Left renal pelvis (tissue), 4 donors: ENCODE measurements at places on chromosomes 6 and 20.

- DNase-seq: no peak
These were observed 38.9 kb downstream of the STK35 start for GRCh38 chr20:2140561-2140960.

- no peak for DNase-seq
These were observed 232.1 kb upstream of the TENT5A start for GRCh38 chr6:81984599-81984998.

GRCh38 chr6:15775741-15776140 lies 112.9 kb upstream of the DTNBP1 start:
- no peak for DNase-seq

DNA sequence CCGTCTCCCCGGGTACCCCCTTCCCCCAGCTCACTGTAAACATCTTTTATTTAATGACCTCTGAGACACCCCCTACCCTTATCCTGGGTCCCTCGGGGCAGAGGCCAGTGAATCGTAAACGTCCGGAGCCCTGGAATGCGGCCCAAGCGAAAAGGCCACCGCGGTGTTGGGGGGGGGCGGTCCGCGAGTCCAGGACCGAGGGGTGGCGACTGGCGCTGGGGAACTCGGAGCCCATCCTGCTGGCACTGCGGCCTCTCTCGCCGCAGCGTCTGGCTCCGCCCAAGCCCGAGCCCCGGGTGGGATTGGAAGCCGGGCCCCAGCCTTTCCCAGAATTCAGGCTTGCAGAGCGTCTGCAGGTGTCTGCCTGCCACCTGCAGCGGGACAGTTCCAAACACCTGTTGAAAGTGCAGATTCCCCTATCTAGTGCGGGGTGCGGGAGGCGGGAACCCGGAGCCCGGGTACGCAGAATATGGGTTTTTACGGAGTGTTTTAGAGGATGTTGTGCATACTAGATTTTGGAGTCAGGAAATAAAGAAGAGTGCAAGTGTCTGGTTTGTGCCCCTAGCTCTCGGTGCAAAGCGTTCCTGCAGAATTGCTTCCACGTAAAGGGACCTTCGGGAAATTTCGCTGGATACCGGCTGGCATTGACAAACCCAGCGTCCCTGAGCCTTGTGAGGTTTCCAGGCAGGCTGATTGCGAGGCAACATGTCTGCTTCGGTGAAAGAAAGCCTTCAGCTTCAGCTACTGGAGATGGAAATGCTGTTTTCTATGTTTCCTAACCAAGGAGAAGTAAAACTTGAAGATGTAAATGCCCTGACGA lies 800 bp downstream of the RWDD2A start:
- no peak for DNase-seq

GRCh38 chr6:35797837-35798526 lies 859 bp upstream of the CLPS start:
- no peak for DNase-seq

- DNase-seq: no peak
These were observed 211.6 kb downstream of the SLC24A3 start for GRCh38 chr20:19423900-19424620.

DNA sequence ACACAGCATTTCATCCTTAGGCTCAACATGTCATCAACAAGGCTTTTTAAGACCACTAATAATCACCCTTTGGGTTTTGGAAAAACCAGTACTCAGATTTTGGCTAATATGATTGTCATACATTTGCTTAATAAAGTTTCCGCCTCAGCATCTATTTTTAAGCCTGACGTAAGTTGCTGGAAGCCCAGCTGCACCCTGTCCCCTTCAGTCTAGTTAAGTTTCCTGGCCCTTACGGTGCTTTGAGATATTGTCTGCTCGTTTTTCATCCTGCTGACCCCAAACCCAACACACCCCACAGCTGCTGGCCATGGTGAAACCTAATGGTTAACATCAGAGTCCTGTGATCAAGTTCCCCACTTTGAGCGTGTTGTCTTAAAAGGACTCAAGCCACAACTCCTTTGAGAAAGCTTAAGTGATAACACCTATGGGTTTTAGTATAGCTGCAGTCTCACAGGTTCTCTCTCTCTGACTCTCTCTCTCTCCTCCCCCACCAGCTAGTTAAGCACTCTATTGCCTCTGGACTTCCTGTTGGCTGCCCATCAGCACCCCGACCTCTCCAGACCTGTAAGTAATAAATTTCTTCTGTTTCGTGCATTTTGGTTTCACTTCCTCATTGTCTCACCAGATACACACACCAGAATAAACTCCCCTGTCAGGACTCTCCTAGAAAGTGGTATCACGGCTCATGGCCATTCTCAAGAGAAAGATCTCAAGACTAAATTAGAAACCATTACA lies 802.0 kb downstream of the C6orf118 start:
- peak; percentile 18 for DNase-seq

DNA sequence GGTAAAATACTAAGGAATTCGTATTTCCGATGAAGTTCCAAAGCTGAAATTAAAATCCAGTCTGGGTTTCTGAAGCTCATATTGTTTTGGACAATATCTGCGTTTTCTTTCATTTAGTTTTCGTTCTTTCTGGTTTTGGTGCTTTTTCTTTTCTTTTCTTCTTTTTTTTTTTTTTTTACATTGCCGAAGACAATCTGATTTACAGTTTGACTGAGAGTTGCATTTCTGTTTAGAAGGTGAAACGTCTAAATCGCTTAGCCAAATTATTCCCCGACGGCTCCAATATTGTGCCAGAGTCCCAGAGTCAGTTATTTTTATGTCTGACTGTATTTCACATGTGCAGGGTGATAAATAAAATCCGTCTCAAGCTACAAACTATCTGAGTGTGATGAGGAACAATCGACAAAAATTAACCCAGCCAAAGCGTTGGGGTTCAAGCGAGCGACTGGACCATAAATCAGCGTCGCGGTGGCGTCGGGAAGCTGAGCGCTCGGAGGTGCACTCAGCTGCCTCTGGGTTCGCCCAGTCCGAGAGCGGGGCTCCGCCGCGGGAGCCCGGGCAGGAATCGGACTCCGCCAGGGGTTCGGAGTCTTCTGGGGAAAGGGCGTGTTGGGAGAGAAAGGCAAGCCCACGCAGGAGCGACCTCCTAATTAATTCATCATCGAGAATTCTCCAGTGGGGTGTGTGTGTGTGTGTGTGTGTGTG lies 8.2 kb upstream of the TBX18 start:
- no peak for DNase-seq

DNA sequence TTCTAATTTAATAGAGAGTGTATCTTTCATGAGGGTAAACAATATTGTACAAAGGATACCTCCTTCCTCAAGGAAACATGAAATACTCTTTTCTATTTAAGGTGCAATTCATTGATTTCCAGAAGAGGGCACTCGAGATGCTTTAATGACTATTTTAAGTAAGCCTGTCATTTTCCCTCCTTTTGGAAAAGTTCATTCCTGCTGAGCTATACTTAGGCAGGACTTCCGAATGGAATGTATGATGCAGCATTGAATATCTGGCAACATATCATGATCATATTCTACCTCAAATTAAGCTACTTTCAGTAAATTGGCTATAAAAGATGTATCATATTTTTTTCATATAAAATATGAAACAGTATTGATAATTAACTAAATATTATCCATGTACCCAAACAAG lies 5.0 kb downstream of the DST start:
- DNase-seq: peak; percentile 31

DNA sequence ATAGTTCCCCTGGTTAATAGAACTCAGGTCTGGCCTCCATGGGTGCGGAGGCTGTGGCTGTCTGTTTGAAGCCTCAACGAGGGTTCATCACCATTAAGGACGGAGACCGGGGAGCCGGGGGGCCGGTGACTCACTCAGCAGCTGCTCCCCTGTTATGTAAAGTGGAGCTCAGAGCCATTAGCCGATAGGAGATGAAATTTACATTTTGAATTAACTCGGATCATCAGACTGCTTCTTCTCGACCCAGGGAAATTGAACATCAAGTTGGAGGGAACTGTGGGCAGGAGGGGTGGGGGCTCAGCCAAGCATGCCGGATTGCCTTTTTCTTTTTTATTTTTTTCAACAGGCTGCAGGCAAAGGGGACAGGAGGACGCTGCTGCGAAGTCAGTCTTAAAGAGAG lies 12.3 kb downstream of the PCK1 start:
- no peak for DNase-seq

DNA sequence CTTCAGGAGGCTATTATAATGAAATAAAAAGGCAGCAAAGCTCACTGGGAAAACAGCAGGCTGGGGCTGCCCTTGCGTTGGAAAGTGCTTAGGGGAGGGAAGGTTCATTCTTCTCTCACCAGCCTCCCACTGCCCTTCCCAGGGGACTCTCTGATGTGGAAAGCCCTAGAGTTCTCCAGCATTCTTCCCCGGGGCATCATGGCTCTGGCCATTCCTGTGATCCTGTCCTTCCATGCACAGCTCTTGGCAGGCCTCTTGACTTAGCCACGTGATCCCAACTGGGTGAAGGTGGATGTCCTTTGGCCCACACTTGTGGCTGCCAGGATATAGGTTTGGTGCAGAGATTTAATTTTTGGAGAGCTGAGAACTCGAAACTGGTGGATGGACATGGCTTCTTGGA lies 58.0 kb upstream of the ZNF831 start:
- no peak for DNase-seq

DNA sequence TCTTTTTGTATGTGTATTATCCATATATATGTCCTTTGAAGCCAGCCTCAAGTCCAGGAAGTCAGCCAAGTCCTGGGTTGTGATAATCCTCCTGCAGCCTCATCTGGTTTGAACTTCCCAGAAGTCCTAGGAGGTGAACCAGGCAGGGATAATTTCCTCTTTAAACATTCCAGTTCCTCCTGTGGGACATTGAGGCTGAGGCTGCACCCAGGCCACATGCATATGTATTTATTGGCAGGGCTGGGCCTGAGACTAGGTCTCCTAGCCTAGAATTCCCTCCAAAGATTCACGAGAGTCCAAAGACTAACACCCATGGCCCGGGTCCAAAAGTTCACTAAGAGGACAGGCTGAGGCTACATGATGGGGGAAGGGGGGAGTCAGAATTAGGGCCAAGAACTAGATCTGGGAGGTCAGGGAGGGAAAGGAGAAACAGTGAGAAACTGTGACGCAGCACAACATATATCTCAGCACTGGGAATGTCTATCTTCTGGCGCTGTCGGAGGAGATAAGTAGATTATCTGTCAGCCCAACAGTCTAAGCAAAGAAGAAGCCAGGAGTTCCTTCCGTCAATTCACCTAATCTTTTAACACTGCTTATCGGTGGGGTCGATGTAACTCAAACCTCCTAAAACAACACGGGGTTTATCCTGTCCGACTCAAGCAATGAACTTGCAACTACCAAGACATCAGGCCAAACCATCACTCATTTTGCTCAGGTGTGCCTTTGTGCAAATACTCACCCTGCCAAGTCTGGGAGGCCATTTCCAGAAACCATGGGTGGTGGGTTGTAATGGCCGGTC lies 43.3 kb downstream of the SNX5 start:
- DNase-seq: no peak

GRCh38 chr6:49551078-49551865 lies 804 bp downstream of the C6orf141 start:
- no peak for DNase-seq

DNA sequence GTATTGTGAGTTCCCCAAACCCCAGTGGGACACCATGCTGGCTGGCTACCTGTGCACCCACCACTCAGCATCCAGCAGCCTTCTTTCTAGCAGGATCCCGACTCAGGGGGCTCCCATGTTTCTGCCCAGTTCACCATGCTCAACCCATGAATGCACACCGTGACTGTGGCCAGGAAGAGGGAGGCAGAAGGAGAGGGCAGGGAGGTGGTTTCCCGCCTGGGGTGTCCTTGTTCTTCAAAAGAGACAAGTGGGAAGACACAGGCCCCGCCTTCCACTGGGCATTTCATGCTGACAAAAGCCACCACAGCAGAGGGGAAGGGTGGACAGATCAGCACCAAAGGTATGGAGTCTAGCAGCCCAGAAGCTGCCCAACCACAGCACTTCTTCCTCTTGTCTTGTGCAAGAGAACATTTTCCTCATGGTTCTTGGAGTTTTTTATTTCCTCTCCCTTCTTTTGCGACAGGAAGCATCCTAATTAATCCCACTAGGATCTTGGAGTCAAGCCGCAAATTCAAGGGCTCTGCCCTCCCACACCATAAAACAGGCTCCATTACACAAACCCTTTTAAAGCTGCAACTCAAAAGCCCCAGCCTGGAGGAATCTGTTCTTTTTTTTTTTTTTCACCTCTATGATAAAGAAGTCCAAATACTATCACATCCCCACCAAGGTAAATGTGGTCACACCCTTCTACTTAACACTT lies 13.5 kb upstream of the ANKRD60 start:
- no peak for DNase-seq

DNA sequence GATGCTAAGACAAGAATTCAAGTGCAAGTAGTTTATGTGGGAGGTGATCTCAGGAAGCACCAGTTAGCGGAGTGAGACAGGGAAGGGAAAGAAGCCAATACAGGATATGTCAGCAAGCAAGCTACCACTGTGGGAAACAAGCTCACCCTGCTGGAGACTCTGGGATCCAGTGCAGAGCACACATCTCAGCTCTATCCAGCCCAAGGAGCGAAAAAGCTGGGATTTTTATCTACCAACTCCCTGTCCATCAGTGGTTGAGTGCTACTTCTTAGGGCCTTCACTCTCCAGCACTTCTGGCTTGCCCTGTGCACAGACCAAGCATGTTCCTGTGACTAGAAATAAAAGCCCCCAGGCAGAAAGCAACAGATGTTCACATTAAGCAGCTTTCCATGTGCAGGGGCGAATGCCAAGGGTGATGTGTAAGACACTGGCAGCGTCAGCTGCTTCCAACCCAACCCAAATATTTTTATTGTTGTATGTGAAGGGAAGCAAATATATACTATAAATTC lies 10.8 kb upstream of the RNF24 start:
- DNase-seq: no peak

DNA sequence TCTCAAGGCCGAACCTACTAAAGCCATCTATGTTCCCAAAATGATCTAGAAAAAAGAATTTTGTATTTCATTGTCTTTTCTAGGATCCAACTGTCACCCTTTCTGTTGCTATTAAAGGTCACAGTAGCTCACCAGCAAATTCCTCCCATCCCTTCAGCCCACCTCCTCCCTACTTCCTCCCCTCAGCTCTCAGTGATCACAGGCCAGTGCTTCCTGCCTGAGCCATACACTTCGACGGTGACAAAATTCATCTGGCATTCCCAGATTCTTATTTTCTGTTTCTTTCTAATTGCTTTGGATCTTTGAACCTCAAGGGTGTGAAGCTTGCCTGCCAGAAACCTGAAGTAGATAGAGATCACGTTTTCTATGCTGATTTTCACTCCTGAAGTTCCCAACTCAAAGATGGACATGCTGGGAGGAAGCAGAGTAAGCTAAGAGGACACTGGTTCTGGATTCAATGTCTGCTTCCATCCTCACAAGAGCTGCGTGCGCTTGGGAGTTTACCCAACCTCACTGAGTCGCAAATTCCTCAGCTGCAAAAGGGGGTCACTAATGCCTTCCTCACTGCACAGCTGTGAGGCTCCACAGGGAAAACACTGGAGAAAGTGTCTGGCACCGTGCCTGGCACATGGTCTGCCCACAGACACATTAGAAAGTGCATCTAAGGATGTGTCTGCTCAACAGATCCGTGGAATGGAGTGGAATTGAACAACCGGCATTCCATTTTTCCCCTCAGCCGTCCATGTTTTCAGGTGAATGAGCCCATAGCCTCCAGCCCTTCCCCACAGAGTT lies 34.5 kb downstream of the MDGA1 start:
- DNase-seq: no peak
